ENCODE measurements at places on chromosomes 1 and 21. TPM values are rescaled to one million over a fixed set of nuclear protein-coding genes. Genes with fewer than 3 reads are reported as not detected.

DNA sequence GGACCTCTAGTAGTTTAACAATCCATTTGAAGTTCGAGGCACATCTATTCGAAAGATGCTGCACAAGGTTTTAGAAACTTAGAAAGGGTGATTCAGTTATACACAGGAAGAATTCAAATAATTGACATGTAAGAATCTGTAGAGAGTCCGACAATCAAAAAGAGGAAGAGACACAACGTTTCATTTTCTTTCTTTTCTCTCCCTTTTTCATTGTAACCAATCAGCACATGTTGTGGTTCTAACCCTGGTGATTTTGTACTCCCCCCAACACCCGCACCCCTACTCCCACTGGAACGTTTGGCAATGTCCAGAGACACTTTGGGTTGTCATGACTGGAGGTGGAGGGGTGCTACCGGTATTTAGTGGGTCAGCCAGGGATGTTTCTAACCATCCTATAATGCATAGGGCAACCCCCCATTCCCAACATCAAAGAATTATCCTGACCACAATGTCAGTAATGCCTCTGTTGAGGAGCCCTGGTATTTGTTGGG, 4.9 kb downstream of the TGFB2 start:
- H3K4me1 ChIP-seq = peaks cover 30% of the 10 kb centered on the region
- no peaks in the 10 kb centered on the region for H3K36me3 ChIP-seq
- no peak overlapping the region for H3K4me3 ChIP-seq
- peaks cover 14% of the 10 kb centered on the region for H3K27me3 ChIP-seq
- H3K27ac ChIP-seq = no peak overlapping the region
- no peak for DNase-seq

GRCh38 chr1:54611621-54612020, 11.7 kb downstream of the FAM151A start:
- no peak overlapping the region for H3K27ac ChIP-seq
- H3K27me3 ChIP-seq = no peaks in the 10 kb centered on the region
- H3K4me3 ChIP-seq = no peak overlapping the region
- DNase-seq = no peak
- no peaks in the 10 kb centered on the region for H3K36me3 ChIP-seq

DNA sequence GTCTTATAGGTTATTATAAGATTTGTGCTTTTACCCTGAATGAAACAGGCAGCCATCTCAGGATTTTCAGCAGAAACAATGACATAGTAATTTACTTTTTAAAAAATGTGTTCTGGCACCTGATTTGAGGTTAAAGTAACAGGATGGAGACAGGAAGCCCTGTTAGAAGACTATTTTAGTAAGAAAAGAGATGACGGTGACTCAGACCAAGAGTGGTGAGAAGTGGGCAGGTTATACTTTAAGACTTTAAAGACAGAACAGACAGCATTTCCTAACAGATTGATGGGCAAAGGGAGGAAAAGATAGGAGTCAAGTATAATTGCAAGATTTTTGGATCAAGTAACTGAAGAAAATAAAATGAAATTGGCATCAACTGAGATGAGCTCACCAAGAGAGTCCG, 436.8 kb upstream of the NR5A2 start:
- H3K4me3 ChIP-seq = no peak overlapping the region
- no peaks in the 10 kb centered on the region for H3K4me1 ChIP-seq
- H3K36me3 ChIP-seq = no peaks in the 10 kb centered on the region
- H3K27ac ChIP-seq = no peak overlapping the region
- H3K27me3 ChIP-seq = no peaks in the 10 kb centered on the region
- DNase-seq = no peak

DNA sequence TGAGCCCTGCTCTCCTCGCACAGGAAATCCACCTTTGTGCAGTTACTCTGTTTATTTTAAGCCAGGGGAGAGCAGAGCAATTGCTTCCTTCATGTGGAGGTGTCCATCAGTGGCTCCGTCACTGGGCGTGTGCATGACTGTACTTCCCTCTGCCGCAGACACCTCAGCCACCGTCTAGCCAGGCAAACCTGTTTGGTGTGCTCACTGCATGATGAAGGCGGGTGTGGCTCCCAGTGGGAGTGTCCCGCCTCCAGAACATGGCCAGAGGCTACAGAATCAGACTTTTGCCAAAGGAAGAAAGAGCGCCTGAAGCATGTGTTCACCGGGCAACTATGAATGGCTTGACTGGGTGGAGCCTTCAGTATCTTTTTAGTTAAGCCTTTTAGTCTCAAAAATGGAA, 26.1 kb upstream of the LAMC2 start:
- no peak overlapping the region for H3K27ac ChIP-seq
- H3K27me3 ChIP-seq = no peaks in the 10 kb centered on the region
- no peak overlapping the region for H3K4me3 ChIP-seq

DNA sequence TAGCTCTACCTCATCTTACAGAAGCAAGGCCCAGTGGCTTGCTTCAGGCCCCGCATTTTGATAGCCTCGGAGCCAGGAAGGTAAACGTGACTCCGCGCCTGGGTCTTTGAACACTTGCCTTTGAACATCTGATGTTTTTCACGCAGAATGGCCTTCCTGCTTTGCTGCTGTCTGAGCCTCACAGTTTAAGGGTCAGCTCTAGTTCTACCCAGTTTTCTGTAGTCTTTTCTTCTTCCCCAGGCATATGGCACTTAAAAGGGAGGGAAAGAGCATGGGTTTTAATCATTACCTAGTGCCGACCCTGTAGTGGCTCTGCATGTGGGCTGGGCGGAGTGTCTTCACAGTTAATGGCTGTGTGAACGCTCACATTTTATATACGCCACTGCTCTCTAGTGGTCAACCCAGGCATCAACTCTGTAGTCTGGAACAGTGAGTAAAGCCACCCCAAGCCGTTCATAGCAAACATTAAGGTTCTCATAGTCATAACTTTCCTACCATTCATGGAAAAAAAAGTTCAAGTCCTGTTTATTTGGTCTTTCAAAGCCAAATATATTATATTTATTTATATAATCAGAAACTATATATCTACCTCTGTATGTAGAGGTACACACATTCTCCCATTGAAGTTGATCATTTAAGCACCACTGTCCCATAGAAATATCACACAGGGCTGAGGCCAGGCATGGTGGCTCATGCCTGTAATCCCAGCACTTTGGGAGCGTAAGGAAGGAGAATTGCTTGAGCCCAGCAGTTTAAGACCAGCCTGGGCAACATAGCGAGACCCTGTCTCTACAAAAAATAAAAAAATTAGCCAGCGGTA, 78.1 kb downstream of the IER5 start:
- peak; percentile 94 for DNase-seq
- H3K4me3 ChIP-seq = no peak overlapping the region
- H3K27ac ChIP-seq = no peak overlapping the region
- no peaks in the 10 kb centered on the region for H3K27me3 ChIP-seq
- H3K36me3 ChIP-seq = no peaks in the 10 kb centered on the region
- no peaks in the 10 kb centered on the region for H3K4me1 ChIP-seq

DNA sequence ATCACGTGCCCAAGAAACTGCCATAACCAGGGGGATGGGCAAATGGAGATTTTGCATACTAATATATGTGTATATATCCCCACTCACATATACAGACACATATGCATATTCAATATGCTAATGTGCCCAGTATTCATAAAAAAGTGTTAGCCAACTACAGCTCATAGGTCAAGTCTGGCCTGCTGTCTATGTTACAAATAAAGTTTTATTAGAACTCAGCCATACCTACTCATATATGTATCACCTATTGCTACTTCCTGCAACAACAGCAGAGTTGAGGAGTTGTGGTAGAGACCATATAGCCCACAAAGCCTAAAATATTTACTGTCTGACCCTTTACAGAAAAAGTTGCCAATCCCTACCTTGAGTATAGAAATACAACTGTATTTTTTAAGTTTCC, 93.3 kb downstream of the SDCCAG8 start:
- H3K27me3 ChIP-seq = no peaks in the 10 kb centered on the region
- H3K4me3 ChIP-seq = no peak overlapping the region
- no peaks in the 10 kb centered on the region for H3K4me1 ChIP-seq
- DNase-seq = no peak
- no peak overlapping the region for H3K27ac ChIP-seq

- no peak overlapping the region for H3K4me3 ChIP-seq
- H3K27me3 ChIP-seq = no peaks in the 10 kb centered on the region
- no peak for DNase-seq
- no peaks in the 10 kb centered on the region for H3K36me3 ChIP-seq
- H3K4me1 ChIP-seq = no peaks in the 10 kb centered on the region
Measured at GRCh38 chr1:3522564-3523265, 68.2 kb downstream of the ARHGEF16 start.

DNA sequence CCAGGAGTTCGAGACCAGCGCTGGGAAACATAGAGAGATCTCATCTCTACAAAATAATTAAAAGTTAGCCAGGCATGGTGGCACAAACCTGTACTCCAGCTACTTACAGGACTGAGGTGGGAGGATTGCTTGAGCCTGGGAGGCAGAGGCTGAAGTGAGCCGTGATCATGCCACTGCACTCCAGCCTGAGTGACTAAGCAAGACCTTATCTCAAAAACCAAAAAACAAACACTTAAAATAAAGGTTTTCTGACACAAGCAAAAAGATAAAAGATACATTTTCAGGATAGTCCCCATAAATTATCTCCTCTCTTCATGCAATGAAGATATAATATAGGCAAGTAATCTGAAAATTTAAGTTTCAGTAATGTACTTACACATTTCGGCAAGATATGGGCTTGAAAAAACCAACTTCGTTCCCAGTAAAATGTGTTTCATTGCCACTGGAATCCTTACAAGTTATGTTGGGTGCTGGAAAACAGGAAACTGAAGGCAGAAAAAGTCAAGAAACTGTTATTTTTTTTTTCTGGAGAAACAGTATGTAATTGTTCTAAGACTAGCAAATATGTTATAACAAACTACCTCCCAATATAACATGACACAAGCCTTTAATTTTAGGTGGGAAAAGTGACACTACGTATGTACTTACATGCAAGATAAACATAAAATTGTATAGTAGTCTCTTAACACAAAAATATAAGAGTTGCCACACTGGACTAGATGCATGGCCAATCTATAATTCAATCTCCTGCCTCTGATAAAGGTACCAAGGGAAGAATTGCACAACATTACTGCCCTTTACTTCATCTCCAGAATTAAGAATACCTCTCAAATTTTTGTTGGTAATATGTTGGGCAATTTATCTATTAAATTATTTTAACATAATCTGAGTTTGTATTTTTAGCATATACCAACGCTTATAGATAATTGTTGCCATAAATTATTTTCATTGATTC, 15.7 kb downstream of the TM2D1 start:
- H3K27me3 ChIP-seq = no peaks in the 10 kb centered on the region
- peaks cover 6% of the 10 kb centered on the region for H3K36me3 ChIP-seq
- no peak for DNase-seq
- no peaks in the 10 kb centered on the region for H3K4me1 ChIP-seq

DNA sequence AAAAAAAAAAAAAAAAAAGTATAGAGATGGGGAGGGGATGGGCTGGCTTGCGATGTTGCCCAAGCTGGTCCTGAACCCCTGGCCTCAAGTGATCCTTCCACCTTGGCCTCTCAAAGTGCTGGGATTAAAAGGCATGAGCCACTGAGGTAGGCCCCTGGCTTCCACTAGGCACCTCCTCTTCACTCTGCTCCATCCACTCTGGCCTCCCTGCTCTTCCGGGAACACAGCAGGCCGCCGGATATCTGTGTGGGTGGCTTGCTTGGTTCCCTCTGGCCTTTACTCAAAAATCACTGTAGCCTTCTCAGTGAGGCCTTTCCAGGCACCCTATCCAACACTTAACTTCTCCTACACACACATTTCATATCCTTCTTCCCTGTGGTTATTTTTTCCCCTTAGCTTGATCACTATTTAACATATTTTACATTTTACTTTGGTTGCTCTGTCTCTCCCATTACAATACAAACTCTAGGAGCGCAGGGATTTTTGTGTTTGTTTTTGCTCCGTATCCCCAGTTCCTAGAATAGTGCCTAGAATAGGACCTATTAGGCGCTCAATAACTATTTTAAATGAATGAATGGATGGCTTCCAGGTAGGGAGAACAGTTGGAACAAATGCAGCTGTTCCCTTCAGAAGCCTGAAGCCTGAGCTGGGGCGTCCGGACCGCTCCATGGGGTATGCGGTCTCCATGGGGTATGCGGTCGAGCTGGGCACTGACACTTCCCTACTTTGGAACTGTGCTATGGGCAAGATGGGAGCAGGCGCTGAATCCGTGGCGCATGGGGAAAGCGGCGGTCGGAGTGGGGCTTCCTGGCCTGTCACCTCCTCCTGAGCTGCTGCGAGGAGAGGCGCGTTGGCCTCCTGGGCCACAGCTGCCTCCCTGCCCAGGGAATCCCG, 46.7 kb downstream of the H3-3A start:
- peak overlapping the region; percentile 86 for H3K4me3 ChIP-seq
- no peaks in the 10 kb centered on the region for H3K36me3 ChIP-seq
- peaks cover 52% of the 10 kb centered on the region for H3K4me1 ChIP-seq
- peaks cover 17% of the 10 kb centered on the region for H3K27me3 ChIP-seq

DNA sequence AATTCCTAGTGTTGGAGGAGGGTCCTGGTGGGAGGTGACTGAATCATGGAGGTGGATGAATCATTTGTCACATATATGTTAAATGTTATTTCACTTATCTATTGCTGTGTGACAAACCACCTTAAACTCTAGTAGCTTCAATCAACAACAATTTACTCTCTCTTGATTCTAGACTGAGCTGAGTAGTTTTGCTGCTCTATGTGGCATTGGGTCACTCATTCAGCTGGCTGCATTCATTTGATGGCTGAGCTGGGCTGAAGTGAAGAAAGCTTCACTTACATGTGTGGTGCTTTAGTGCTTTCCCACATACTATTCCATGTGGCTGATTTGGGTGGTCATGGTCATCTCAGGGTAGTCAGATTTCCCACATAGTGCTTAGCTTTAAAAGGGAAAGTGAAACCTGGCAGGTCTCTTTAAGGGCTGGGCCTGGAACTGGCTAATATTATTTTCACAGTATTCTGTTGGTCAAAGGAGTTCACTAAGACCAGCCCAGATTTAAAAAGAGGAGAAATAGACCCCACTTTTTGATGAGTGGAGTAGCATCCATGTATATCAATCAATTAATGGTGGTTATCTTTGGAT, 10.5 kb downstream of the DNAH14 start:
- no peak overlapping the region for H3K4me3 ChIP-seq
- H3K36me3 ChIP-seq = peaks cover 6% of the 10 kb centered on the region
- no peaks in the 10 kb centered on the region for H3K4me1 ChIP-seq
- no peak for DNase-seq
- no peaks in the 10 kb centered on the region for H3K27me3 ChIP-seq

- peak; percentile 87 for DNase-seq
- no peaks in the 10 kb centered on the region for H3K27me3 ChIP-seq
- H3K4me1 ChIP-seq = peaks cover 11% of the 10 kb centered on the region
Measured at GRCh38 chr21:45011911-45012661, 62.3 kb upstream of the ADARB1 start.

Gene CYP4Z1
- not detected for total RNA-seq

Gene TRPM2
- 0.83 TPM for total RNA-seq

Measured in GM23338 (cell line).